ENCODE measurements at places on chromosomes 3 and 15. TPM values are rescaled to one million over a fixed set of nuclear protein-coding genes. Genes with fewer than 3 reads are reported as not detected.

- DNase-seq, result no peak
These were observed 51.7 kb downstream of the SEMA5B start for GRCh38 chr3:122975924-122976293.

DNA sequence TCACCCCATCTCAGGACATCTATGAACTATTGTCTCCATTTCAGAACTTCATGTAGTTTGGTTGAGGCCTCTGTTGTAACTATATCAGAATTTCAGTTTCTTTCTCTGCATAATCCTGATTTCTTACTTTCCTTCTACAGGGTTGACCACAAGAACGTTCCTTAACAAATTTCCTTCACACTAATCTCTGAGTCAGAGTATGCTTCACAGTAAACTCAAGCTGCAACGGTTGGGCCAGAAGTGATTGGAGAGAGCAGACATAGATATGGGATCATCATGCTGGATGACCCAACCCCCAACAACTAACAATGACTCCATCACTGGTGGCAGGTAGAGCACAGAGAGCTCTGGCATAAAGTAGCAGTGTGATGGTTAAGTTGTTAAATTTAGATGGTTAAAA is 128.8 kb upstream of the OSTN start:
- DNase-seq, result no peak

DNA sequence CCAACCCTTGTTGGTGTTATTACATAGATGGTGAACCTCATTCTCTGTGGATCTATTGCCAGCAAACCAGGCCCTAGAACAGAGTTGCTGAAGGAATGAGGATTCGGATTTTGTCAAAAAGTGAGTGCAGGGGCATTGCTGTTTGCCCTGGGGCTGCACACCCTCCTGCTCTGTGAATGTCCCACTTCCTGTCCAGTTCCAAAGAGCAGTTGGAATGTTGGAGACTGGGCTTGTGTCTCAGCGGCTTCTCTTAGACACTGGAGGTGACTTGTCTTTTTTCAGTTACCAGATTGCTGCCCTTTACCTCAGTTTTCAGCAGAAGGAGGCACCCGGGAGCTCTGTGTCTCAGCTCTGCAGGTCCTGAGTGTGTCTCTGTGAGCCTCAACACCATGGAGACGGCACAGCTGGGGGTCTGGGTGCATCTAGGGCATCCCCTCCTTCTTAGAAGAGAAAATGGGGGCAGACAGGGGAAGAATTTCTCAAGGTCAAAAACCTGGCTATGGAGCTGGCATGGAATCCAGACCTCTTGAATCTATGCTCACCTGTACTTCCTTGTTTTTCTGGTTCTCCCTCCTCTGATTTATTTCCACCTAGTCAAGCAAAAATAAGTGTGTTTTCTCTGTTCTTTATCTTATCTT is 46.3 kb downstream of the LIMD1 start:
- DNase-seq, result no peak

DNA sequence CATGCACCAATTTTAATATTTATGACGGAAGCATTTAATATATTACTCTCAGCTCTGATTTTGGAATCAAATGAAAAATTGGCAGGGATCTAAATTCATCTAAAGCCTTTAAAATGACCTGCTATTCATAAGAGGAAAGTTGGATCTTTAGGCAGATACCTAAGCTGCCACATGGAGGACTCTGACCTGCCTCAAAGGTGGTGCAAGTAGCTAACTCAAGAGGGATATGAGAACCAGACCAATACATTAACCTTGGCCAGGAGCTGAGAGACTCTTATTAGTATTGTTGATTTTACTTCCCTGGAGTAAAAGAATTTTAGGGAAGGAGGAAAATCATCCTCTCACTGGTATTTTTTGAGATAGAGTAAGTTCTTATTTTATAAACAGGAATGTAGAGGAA is 17.7 kb downstream of the ZNF654 start:
- DNase-seq, result no peak

FOXL2NB gene
- polyA plus RNA-seq, result 36.7 TPM

MCTP2 gene
- 0.86 TPM for polyA plus RNA-seq

DNA sequence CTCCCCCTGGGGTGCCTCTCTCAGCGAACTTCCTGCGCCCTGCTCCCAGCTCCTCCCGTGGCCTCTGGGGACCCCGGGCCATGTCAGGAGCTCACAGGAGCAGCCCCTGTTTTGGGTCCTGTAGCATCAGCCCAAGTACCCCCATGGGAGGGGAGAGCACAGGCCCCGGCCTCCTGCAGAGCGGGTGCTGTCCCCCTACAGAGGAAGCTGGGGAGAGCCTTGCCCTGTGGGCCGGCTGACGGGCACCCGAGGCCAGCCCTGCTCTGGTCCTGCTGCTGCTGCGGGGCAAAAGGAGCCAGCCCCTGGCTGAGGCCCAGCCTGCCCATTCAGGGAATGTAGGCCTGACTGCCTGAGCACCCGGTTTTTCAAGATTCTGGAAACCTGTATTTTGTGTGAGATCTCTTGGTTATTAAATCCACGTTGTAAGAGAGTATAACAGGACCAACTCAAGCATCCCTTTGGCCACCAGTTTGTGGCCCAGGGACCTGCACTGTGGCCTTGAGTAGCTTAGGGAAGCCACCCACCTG is 12.4 kb downstream of the PLXNA1 start:
- DNase-seq, result no peak

DNA sequence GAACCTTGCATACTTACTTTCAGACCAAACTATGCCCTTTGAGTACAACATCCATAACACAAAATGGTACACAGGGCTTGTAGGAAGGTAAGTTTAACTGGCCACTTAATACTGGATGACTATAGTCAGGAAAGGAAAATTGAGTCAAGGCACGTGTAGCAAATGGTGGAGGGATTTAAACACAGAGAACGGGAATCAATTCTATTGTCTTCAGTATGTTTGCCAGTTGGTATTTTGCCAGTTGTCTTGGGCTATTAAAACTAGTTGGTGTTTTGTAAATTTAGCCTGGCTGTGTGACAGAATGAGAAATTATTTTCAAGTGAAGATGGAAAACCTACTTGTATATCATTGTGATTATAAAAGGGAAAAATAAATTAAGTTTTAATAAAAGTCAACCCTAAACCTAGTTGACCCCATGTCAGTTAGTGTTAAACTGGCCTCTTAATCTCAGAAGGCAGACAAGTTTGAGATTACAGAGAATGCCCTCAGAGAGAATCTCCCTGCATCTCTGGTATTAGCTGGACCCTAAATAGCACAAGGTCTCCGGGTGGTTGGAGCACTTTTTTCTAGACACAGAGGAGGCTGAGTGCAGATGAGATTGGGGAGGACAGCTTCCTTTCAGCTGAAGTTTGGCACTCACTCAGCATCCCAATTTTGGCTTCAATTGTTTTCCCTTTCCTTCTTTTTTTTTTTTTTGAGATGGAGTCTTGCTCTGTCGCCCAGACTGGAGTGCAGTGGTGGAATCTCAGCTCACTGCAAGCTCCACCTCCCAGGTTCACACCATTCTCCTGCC is 91.2 kb downstream of the MB21D2 start:
- DNase-seq, result no peak

SRP14 gene
- 451 TPM for polyA plus RNA-seq

PPP1R14D gene
- polyA plus RNA-seq, result not detected

ZMAT3 gene
- 6.6 TPM for polyA plus RNA-seq

USP3 gene
- polyA plus RNA-seq, result 35.9 TPM

DNA sequence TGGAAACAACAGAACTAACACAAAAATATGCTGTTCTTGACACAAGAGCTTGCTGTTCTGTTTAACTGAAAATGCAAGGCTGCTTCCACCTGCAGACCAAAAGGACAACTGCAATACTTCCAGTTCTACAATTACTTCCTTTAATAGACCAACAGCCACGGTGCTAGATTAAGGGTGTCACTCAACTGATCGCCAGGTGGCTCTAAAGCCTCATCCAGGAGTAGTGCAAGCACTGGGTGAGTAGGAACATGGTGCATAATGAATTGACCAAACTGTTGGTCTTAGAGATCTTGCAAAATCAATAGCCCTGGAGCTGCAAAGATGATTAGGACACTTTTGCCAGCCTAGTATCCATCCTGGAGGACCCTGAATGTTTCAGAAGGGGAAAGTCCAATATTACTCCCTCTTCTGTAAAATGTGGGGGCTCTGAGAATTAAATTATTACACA is 3.6 kb upstream of the CLDN16 start:
- DNase-seq, result no peak

RETNLB gene
- polyA plus RNA-seq, result not detected

EXD1 gene
- not detected for polyA plus RNA-seq

GRCh38 chr15:57306944-57307411 is 69.3 kb upstream of the CGNL1 start:
- DNase-seq, result no peak

GRCh38 chr15:51132384-51133139 is 37.9 kb upstream of the TNFAIP8L3 start:
- DNase-seq, result peak; percentile 43

GRCh38 chr3:151268267-151269235 is 9.8 kb downstream of the P2RY14 start:
- DNase-seq, result no peak

DNA sequence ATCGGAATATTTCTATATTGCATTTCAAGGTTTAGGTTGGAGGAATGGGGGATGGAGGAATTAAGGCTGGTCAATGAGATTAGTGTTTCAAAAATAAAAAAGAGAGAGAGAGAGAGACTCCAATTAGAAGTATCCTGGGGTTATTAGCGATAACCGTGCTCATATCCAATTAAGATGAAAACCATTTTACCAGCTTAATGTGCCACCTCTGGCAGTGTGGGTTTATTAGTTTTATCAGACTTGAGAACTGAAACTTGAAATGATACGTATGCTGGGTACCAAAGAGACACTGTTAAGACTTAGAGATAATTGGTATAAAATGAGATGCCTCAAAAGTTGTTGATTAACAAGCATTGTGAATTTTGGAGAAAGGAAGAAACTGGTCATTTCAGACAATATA is 251.5 kb upstream of the NR2F2 start:
- no peak for DNase-seq

GABRR3 gene
- not detected for polyA plus RNA-seq

DNA sequence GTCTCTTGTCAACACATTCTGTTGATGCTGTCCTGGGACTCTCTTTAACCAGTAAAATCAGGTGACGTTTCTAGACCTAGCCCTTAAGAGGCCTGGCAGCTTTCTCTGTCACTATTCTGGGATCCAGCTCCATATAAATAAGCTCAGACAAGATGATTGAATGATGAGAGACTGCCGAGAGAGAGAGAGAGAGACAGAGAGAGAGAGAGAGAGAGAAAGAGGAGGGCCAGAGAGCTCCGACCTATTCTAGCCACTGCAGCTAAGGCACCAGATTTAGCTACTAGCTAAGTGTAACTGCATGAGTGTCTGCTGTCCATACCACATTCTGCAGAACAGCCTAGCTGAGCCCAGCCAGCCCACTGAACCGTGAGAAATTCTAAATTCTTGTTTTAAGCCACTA is 36.1 kb upstream of the CTXND1 start:
- DNase-seq, result no peak

DNA sequence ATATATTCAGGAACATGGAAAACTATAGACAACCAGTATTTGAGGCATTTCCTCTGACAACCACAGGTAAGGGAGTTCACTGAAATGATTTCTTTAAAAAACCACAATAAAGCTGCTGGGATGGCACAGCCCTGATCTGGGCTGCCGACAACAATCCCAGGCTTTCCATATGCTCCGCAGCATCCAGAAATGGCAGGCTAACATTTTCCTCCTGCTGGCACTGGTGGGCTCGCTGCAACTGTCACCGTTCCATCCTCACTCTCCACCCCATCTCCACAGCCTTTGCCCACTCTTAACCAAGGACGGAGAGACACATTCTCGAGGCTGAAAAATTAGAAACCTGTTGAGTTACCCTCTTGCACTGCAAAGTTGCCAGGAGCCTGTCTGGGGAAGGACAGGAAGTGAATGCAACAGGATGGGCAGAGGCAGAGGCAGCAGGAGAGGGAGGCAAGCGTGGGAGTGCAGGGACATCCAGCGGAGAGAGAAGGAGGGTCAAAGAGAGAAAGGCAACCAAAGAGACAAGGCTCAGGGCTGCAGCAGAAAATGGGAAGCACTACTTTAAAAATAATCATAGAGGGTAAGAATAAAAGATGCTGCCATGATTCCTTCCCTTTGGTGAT is 79.0 kb upstream of the ARRDC4 start:
- DNase-seq, result no peak

DNA sequence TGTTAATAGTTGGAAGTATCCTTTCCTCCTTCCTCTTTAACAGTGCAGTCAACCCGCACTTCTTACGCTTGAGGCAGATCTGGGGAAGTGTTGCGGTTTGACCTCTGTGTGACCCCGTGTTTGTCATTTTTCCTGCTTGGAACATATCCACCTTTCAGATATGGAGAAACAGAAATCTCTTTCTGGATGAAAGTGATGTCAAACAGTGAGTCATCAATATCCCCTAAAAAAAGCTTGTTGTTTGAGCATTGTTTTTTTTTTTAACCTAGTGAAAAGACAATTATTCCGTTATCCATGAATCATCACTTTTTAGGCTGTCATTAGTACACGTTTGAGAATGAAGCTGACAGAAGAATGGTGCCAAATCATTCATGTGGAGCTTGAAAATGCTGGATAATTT is 293.7 kb downstream of the ARPP21 start:
- DNase-seq, result no peak

XIRP1 gene
- 0.13 TPM for polyA plus RNA-seq

ATP8B4 gene
- 11.3 TPM for polyA plus RNA-seq

VPS13C gene
- 19.4 TPM for polyA plus RNA-seq

- no peak for DNase-seq
These were observed 6.6 kb downstream of the TIPARP start for GRCh38 chr3:156681002-156681401.

CKMT1B gene
- polyA plus RNA-seq, result 0.08 TPM

- DNase-seq, result no peak
These were observed 258.1 kb downstream of the TIGIT start for GRCh38 chr3:114551770-114552526.

DNA sequence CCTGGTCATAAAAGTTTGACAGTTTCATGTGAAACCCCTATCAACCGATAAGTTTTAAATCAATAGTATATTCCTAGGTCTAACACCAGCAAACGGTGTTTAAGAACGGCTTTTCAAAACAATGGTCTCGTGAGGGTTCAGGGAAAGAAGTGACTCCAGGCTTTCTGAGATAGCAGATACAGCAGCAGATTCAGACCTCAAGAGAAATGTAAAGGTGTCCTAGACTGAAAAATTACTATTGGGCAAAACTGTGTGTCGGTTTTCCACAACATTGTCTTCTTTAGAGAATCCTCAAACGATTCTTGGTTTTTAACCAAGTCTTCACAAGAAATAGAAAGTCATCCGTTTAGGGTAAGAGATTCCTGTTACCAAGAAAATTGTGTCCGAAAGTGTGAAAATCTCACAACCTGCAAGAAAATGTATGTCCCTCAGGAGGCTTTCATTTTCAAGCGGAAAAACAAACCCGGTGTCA is 1.2 kb downstream of the SETD2 start:
- DNase-seq, result no peak

MESP2 gene
- 0.19 TPM for polyA plus RNA-seq

ZKSCAN7 gene
- 7.8 TPM for polyA plus RNA-seq

DNA sequence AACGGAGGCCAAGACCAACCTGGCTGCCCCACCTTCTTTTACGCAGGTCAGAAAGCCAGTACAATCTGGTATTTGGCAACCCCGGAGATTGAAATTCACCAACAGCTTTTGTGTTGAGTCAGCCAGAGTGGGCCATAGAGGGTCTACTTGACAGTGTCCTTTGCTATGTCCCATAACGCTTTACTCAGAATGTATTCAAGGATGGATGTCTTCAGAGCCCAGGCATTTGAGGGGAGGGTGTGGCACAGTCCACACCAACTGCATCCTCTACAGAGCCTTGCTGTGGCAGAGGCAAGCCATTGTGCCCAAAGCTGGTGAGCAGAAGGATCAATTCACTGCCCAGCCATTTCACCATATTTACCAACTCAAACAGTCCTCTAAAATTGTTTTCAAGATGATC is 18.4 kb downstream of the PLA1A start:
- no peak for DNase-seq
